ENCODE measurements at places on chromosomes 11 and 22.

DNA sequence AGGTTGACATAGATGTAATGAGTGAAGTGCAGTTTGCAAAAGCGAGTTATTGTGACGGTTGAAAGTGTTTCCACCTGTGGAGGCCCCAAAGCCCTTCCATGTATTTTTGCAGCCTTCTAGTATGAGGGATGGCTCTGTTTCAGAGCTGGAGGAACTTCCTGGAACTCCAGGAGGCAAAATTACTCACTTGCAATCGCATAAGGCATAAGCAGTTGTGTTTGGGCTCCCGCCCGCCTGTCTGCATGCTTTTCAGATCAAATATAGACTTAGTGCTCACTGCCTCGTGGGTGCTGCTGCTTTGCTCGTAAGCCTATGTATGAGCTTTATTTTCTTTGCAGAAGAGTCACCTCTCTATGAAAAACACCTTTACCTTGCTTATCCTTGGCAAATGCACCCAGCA, 146.8 kb upstream of the LARGE1 start:
- no peak for DNase-seq

GRCh38 chr11:113462830-113463229, 12.4 kb downstream of the DRD2 start:
- DNase-seq: no peak

GRCh38 chr11:122741613-122742300, 86.2 kb downstream of the UBASH3B start:
- DNase-seq: no peak

DNA sequence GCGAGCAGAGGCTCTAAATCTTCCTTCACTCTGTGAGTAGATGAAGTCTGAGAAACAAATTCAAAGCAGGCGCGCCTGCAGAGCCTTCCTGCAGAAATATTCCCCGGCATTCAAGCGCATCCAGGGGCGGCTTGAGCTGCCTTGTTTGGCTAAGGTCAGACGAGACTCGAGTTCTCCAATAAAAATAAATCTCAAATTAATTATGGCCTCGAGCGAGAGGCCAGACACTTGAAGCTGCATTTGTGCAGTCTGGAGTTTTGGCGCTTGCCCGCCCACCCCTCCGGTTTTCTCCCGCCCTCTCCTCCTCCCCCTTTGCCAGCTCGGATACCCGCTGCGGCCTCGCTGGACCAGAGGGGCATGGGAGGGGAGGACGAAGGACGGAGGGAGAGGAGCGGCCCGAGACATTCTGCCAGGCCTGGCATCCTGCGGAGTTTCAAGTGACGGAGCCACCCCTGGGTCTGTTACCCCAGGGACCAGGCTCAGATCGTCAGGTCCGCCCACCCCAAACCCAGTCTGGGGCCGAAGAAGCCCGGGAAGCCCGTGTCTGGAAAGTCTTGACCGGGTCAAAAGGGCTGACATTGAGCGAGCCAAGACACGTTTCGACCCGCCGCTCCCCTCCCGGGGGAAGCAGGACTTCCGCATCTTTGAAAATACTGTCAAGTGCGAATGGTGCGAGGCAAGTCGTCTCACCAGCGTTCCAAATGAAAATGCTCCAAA, 3.8 kb upstream of the FLI1 start:
- DNase-seq: no peak

DNA sequence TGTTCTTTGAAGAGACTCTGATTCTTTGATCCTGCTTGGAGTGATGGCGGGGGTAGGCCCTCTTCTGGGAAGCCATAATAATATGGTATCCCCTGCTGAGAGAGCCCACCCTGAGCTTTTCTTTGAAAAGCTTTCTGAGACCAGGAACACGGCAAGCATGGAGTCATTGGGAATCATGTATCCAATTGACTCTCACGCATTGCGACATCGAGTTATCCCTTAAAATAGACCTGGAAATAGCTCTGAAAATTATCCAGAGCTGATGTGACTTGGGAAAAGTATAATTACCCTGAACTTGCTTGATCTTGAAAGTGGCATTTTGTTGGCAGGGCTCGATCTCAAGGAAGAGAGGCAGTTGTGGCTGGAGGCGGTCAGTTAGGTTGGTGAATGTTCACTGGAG, 36.8 kb upstream of the MPEG1 start:
- DNase-seq: no peak

GRCh38 chr11:24623121-24623520, 126.3 kb downstream of the LUZP2 start:
- no peak for DNase-seq

GRCh38 chr11:114130115-114130576, 70.6 kb downstream of the ZBTB16 start:
- DNase-seq: no peak

DNA sequence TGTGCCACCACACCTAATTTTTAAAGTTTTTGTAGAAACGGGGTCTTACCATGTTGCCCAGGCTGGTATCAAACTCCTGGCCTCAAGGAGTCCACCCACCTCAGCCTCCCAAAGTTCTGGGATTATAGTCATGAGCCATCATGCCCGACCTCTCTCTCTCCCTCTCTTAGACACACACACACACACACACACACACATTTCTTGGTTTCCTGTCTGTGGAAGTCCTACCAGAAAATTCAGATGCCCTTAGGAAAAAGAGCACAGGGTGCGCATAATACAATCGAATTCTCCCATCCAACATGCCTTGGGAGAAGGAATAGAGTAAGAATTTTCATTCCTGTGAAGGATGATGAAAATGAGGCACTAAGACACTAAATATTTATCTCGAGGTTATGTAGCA, 10.4 kb downstream of the MICAL3 start:
- no peak for DNase-seq

GRCh38 chr11:69771466-69771865, 3.7 kb downstream of the FGF4 start:
- no peak for DNase-seq

DNA sequence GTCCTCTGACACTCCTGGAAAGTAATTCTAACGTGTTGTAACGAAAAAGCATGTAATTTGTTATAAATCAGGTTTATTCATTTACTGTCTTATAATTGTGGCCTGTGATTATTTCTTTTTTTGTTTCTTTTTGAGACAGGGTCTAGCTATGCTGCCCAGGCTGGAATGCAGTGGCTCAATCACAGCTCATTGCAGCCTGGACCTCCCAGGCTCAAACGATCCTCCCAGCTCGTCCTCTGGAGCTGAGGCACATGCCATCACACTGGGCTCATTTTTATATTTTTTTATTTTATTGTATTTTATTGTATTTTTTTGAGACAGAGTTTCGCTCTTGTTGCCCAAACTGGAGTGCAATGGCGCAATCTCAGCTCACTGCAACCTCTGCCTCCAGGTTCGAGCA, 15.9 kb downstream of the DENND5A start:
- no peak for DNase-seq

DNA sequence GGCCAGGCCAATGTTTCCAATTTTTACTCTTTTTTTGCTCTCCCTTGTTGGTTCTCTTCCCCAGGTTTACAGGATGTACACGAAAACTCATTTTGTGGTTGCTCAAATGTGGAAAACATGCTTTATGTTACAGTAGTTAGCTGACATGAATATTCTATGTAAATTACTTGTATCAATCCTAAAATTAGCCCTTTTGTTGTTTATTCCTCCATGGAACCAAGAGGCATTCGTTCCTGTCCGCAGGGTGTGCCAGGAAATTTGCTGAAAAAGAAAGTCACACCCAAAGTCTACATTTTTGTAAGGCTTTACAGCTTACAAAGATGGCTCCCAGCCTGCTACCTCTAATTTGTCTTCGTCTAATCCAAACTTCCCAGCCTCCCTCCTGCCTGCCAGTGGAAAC, 652.3 kb downstream of the ETS1 start:
- no peak for DNase-seq

GRCh38 chr11:65588199-65589054, 7.2 kb downstream of the KCNK7 start:
- peak; percentile 2 for DNase-seq

- no peak for DNase-seq
These were observed 6.5 kb upstream of the MFNG start for GRCh38 chr22:37492428-37493344.

- DNase-seq: no peak
These were observed 52.9 kb upstream of the RTL6 start for GRCh38 chr22:44550711-44551491.

DNA sequence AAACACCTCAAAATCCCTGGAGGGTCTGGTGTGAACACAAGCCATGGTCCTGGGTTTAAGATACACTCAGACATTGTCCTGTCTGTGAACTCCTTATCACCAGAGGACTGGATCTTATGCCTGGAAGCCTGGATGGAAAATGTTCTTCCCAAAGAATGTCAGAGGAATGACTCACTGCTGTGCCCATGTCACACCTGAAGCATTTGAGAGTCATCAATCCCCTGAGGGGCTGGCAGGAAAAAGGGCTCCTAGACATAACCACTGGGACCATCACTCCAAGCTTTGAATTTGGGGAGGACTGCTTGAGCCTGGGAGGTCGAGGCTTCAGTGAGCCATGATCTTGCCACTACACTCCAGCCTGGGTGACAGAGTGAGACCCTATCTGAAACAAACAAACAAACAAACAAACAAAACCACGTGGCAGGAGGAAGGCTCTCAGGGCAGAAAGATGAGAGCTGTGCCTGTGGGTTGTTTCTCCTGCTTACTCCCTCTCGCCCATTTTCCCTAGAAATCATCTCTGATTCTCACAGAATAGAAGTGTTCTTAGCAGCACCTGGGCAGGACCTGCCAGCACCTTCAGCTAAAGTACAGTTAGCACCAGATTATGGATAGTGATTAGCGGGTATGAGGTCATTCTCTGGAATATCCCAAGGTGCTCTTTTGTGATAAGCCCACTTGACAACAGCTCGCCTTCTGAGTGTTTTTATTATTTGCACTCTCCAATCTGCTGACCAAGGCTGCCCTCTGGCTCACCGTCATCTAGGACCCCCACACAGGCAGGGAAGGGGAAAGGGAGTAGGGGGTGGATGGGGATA, 11.9 kb upstream of the PRG2 start:
- no peak for DNase-seq

- no peak for DNase-seq
These were observed 1.8 kb upstream of the APOL3 start for GRCh38 chr22:36162127-36163034.

GRCh38 chr22:26718905-26719304, 61.5 kb downstream of the MIAT start:
- no peak for DNase-seq

DNA sequence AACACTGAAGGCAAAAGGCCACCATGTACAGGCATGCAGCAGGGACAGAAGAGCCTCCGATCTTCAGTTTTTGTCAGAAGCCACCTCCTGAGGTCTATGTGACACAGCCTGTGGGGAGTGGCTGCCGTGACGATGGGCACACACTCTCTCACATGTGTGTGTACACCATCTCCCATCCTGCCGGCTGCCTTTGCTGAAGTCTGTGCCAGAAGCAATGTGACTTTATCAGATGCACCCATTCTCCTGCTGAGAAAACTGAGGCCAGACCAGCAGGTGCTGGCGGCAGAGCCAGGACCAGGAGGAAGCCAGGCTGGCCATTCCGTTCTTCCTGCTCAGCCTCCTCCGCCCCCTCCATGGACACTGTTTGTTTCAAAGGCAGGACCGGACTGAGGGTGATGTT, 16.7 kb downstream of the SHANK2 start:
- no peak for DNase-seq

DNA sequence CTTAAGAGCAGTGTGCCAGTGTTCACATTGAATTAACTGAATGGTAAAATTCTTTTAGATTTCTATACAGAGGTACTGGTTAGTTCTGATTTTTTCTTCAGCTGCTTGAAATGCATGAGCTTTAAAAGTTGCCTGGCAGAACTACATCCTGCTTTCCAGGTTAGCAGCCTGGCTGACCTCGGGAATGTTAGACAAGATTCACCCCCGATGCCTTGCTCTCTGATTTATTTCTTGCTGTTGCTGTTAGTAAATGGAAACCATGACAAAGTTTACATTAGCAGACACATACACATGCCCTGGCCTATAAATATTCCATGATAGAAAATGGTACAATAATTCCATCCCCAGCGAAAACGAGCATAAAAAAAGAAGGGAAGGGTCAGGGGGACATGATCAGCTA, 47.0 kb downstream of the WT1 start:
- no peak for DNase-seq

- no peak for DNase-seq
These were observed 13.1 kb upstream of the RAB38 start for GRCh38 chr11:88188251-88188931.

GRCh38 chr11:128629516-128630106, 42.3 kb upstream of the ETS1 start:
- DNase-seq: no peak

DNA sequence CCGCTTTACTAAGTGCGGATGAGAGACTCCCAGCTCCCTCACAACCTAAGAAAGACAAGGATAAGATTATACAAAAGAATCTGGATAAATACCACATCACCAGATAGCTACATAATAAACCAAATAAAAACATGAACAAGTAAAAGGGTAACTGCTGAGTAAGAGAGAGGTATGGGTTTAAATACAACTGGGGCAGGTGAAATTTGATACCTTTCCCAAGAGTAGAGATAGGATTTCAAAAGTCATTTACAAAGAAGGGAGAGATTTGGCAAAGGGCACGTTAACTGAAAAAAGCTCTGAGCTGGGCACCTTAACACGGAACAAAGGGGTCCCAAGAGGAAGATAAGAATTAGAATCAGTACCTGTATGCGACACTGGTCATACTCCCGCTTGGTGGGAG, 1.7 kb downstream of the UBXN1 start:
- DNase-seq: no peak

DNA sequence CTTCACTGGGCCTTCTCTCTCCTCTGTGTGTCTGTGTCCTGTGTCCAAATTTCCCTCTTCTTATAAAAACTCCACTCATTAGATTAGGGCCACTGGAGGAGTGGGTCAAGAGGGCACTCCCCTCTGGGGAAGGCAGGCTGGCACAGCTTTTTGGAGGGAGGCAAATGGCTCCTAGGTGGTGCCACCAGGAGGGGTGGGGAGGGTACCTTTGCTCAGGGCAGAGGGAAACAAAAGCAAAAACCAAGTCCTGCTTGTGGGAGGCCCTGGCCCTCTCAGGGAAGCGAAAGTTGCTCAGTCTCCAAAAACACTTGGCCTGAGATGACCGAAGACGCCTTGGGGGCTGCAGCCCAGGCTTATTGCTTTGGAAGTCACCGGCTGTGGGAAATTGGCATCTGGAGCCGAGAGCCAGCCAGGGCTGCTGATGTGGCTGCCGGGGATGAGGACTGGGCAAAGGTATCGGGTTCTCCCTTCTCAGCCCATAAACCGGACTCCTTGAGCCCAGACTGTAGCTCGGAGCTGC, 48.2 kb upstream of the ANO1 start:
- DNase-seq: no peak

GRCh38 chr22:29269731-29270474, 1.8 kb downstream of the EWSR1 start:
- DNase-seq: no peak

DNA sequence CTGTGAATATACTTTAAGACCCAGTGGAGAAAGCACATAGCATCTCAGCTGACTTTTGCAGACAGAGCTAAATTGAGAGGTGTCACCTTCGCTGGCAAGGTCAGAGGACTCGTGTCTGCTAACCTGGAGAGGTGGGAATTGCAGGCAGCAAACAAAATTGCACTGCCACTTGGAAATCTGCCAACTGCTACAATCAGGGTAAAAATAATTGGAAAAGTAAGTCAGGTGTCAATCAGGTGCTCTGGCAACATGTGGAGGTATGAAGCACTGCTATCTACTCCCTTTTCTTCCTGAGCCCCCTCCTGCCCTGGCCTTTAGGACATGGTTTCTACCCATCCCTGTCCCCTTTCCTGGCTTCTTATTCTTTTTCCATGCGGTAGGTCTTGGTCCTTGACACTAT, 24.1 kb upstream of the LRRC55 start:
- DNase-seq: no peak

GRCh38 chr11:119593346-119593745, 135.7 kb downstream of the NECTIN1 start:
- DNase-seq: no peak

- DNase-seq: no peak
These were observed 58.8 kb upstream of the RDX start for GRCh38 chr11:110355011-110355744.

Measured in NCI-H774 (cell line).